ENCODE measurements at places on chromosomes 16 and 17.

DNA sequence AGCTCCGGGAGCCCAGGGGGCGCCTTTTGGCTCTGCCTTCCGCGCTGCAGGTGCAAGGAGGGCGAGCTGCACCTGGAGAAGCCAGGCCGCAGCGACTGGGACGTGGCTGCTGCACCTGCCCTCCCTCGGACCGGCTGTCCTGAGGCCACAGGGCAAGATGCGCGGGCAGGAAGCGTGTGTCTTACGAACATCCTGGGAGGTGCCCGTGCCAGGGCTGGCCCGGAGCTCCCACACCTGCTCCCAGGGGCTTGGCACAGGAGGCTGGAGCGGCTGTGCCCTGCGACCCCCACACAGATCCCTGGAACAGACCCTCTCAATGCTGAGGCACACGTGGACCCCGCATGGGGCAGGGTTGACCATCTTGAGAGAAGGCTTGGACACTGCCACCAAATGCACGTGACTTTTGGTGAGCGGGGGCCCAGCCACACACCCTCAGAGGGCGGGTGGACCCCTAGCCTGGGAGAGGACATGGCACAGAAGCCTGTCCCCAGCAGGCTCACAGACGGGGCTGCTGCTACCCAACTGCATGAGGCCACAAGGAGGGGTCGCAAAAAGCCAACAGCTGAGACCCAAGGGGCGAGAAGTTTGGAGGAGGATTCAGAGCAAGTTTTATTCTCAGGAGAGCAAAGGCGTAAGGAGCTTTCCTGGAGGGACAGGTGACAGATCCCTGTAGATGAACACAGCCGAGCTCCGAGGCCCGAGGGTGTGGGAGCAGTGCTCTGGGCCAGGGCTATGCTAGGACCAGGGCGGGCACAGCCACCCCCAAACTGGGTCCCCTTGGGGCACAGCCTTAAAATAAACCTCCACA lies 11.4 kb downstream of the NDUFAF8 start:
- DNase-seq = no peak

- no peak for DNase-seq
Measured at GRCh38 chr16:26413780-26414179, 652.9 kb upstream of the C16orf82 start.

- DNase-seq = no peak
Measured at GRCh38 chr17:54906683-54907082, 6.0 kb downstream of the TOM1L1 start.

DNA sequence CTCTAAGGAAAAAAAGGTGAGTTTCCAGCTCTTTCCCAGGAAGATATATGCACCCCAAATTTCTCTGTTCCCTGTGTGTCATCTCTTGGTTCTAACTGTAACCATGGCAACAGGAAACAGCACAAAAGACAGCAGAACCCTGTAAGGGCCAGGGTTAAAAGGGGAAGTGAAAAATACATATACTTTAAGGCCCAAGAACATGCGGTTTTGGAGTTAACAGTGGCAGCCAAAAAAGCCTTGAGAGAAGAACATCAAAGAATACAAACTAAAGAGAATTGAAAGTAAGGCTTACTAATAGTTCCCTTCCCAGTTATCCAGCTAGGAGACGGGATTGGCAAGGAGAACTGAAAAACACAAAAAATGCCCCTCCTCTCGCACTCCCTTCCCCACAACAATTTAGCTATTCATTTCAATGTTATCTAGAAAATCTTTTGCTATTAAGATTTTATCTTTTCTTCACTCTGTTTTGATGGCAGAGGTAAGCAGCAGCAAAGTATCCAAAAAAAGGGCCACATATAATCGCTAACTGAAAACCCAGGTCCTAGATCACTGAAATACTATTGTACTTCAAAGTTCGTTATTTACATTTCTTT lies 1.5 kb downstream of the SPOP start:
- peak; percentile 23 for DNase-seq

DNA sequence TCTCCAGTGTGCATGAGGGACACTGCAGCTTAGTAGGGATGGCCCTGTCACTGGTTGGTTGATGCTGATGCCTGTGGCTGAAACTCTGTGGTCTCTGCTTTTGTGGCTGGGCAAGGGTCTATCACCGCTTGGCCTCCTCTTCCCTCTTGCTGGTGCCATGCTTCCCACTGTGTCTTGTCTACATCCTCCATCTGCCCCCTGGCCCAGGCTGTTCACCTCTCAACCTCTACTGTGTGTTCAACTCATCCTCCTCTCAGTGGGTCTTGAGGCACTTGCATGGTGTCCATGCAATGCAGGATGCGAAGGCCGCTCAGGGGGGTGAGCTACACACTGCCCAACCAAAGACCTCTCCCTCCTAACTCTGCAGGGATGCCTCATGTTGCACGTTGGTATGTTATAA lies 19.8 kb upstream of the SHISA6 start:
- DNase-seq = no peak

DNA sequence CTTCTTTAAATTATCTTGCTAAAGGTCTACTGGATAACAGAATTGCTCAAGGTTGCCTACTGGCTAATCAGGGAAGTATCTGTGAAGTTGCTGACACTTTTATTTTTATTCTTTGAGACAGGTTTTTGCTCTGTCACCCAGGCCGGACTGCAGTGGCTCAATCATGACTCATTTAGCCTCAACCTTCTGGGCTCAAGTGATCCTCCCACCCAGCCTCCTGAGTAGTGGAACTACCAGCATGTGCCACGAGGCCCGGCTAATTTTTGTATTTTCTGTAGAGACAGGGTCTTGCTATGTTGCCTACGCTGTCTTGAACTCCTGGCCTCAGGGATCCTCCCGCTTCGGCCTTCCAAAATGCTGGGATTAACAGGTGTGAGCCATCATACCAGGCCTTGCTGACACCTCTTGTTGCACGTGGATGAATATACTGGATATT lies 43.1 kb downstream of the GLG1 start:
- no peak for DNase-seq

- no peak for DNase-seq
Measured at GRCh38 chr16:65319621-65320231, 197.9 kb upstream of the CDH11 start.

DNA sequence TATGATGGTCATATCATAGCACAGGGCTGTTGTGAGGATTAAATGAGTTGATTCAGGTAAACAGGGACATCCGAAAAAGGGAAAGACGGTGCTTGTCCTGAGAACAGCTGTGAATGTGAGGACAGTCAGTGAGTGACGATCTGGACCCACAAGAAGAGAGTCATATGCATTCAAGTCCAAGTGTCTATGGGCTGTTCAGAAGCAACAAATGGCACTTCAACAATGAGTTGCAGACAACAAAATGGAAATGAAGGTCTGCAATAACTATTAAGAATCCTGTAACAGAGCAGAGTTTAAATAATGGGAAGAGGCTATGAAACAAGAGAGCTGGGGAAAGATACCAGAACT lies 100.3 kb downstream of the ADCY9 start:
- DNase-seq = no peak

DNA sequence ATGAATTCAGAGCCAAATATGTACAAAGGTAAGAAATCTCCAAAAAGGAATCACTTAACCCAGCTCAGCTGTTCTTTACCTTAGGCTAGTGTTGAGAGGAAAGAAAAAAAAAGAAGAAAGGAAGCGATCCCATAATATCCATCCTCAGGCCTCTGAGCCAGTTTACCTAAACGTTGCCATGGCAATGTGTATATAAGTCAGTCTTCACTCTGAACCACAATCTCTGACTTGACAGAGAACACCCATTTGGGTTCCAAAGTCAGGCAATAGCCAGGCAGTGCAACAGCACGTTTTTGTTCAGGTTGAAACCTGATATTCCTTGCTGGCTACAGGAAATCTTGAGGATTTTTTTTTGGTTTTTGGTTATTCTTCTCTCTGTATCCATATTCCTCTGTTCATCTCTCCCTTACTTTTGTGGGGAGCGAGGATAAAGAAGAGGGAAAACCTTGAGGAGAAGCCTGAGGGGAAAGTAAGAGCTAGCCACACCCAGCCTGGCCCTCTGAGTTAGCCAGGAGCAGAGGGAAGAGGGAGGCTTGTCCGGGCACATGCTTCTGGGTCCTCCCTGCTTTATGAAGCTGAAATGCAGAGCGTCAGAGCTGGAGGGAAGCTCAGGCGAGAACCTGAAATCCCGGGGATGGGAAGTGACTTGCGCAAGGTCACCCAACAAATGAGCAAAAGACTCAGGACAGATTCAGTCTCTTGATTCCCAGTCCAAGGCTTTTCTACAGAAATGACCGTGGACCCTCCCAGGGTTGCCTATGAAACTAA lies 152.7 kb downstream of the SOX9 start:
- no peak for DNase-seq

GRCh38 chr16:23842137-23842600 lies 6.4 kb downstream of the PRKCB start:
- no peak for DNase-seq

DNA sequence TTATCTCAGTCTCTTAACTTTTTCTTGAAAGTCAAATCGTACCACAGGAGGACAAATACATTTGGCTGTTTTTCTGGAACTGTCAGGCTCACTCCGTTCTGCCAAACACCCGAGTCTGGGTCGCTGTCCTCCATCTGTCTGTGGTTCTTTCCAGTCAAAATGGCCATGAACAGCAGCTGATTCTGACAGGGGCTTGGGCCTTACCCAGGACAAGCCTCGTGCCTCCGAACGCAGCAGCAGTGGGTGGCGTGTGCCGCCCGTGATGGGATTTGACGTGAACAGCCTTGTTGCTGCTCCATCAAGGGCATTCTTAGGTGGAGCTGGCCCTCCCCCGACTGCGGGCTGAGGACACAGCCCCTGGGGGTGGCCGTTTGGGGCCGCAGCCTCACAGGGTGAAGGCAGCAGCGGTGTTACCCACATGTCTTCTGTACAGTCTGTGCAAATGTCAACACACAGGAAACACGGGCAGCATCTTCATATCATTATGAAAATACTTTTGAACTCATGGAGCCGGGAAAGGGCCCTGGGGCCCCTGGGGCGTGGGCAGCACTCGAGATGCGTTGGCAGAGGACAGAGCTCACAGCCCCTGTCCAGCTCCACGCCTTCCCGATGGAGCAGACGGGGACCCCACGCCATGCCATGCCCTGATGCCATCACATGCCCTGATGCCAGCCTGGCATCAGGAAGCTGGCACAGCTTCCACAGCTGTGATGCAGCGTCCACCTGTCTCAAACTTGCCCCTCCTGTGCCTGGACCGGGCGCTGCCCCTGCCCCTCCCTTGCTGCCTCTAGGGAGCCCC lies 8.6 kb upstream of the ACSF3 start:
- no peak for DNase-seq

DNA sequence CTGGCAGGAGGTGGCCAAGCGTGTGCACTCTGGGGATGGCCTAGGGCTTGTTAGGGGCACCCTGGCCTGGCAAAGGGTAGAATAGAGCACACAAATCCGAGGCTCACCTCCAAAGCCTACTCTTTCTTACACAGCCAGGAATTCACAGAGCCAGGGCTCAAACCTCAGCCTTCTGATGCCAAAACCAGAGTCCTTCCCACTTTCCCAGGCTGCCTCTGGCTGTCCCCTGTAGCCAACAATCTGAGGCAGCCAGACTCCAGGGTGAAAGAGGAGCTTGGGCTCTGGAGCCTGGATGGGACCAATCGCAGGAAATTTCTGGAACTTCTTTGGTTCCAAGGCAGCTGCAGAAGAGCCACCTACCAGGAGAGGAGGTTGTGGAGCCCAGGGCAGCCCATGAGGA lies 127.9 kb downstream of the COPRS start:
- no peak for DNase-seq

- no peak for DNase-seq
Measured at GRCh38 chr17:67353929-67354574, 12.3 kb downstream of the PSMD12 start.

DNA sequence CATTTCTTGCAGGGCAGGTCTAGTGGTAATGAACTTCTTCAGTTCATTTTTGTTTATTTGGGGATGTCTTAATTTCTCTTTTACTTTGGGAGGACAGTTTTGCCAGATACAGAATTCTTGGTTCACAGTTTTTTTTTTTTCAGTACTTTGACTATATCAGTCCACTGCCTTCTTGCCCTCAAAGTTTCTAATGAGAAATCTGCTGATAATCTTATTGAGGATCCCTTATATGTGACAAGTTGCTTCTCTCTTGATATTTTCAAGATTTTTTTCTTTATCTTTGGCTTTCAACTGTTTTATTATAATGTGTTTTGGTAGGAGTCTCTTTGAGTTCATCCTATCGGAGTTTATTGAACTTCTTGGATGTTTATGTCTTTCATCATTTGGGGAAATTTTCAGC lies 42.8 kb downstream of the CLEC19A start:
- DNase-seq = no peak

DNA sequence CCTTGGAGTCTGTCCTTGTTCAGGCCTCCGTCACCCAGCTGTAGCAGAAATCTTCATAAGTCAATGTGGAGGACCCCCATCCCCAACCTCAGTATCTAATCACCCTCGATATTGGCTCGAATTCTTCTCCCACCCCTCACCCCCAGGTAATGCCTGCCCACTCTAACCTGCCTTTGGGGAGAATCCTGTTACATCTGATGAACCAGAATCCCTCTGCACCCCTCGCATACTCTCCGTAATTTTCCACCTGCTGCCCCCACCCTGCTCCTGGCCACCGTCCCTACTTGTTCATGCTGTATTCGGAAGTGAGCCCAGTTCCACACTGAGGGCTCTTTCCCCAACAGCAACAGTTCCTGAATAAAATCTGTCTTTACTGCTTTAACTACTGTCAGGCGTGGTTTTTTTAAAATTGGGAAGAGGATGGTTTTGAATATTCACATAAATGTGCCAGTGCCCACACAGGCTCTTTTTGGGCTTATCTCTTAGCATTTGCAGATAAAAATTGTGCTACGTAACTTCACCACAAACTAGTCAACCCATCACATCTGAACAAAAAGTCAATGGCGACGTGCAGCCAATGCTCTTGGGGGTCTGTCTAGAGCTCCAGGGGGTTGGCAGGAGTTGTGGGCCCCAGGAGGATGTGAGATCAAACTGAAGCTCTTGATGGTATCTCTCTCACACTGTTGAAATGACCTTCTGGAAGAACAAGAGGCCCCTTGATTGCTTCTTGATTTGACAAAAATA lies 73.7 kb downstream of the NETO2 start:
- no peak for DNase-seq

- DNase-seq = no peak
Measured at GRCh38 chr17:31802502-31802901, 56.5 kb downstream of the COPRS start.

DNA sequence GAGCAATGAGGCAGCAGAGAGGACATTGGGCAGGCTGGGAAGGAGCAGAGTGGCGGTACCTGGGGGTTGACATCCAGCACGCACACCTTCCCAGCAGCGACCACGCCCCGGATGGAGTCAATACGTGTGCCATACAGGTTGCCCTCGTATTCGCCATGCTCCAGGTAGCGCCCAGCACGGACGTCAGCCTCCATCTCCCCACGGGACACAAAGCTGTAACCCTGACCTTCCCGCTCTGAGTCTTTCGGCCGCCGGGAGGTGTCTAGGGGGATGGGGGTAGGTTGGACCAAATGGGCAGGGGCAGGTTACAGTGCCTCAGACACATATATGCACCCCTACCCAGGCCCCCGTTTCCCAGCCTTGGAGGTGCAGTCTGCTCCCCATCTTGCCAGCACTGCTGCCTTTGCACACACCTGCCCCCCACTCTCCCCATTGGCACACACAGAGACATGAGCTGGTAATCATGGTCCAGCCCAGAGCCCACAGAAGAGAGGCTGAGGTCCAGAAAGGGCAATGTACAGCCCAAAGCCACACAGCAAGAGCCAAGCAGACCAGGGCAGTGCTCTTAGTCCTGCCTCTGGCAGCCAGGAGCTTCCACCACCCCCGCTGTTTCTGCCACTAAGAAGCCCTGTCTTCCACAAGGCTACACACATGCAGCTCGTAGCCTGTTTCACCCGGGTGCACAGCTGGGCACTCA lies 27.5 kb downstream of the MPP2 start:
- no peak for DNase-seq

GRCh38 chr17:45687594-45687993 lies 96.5 kb upstream of the CRHR1 start:
- DNase-seq = no peak

Data from T-helper 22 cell (primary cell).